ENCODE measurements at places on chromosomes 4 and X.

GRCh38 chr4:114015444-114015899, 36.0 kb upstream of the ARSJ start:
- DNase-seq, result no peak

DNA sequence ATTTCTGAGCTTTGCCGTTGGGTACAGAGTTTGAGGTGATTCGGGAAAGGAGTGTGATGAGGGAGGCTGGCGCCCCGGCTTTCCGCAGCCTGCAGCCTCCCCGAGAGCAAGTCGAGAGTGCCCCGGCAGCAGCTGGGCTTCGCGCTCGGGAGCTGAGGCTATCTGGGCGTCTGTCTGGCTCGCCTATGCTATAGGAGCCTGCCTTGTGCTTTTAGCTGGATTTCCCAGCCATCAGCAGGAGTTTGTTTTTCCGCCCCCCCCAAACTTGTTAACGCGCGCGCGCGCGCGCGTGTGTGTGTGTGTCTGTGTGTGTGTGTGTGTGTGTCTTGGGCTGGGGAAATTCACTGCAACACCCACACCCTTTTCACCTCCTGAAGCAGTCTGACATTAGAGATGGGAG, 765 bp upstream of the DGKK start:
- no peak for DNase-seq

DNA sequence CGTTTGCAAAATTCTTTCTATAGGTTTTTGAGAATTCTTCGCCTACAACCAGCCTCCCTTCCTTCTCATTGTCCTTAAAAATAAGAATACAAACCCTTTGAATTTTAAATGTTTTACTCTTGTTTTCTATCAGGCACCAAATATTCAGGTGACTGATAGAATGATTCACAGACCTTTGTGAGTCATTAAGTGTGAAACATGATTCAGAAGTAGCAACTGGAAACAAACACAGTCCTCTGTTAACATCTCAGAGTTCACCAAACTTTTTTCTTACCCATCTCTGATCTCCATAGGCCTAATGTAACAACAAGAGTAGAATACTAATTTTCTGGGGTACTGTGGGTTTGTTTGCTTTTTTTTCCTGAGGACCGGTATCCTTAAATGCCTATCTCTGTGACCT, 63.4 kb upstream of the MAB21L2 start:
- no peak for DNase-seq

- DNase-seq, result no peak
Measured at GRCh38 chr4:150411520-150411919, 170.4 kb upstream of the MAB21L2 start.

- DNase-seq, result no peak
Measured at GRCh38 chr4:76514087-76514486, 79.1 kb downstream of the SHROOM3 start.

DNA sequence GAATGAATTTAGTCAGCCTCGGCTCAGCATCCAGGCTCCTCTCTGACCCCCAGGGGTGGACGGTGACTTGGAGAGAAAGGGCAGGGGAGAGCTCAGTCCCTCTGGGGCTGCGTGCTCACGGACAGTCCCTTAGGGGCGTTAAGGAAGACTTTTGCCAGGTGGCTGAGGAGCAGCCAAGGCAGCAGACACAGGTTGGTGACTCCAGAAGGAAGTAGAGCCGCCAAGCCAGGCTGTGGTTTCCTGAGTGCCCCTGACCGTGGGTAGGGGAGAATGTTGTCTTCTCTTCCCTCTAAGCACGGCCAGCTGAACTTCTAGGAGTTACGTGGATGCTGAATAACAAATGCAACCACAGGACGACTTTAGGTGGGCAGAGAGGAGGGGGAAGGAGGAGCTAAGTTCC, 91.0 kb upstream of the MTM1 start:
- DNase-seq, result no peak

DNA sequence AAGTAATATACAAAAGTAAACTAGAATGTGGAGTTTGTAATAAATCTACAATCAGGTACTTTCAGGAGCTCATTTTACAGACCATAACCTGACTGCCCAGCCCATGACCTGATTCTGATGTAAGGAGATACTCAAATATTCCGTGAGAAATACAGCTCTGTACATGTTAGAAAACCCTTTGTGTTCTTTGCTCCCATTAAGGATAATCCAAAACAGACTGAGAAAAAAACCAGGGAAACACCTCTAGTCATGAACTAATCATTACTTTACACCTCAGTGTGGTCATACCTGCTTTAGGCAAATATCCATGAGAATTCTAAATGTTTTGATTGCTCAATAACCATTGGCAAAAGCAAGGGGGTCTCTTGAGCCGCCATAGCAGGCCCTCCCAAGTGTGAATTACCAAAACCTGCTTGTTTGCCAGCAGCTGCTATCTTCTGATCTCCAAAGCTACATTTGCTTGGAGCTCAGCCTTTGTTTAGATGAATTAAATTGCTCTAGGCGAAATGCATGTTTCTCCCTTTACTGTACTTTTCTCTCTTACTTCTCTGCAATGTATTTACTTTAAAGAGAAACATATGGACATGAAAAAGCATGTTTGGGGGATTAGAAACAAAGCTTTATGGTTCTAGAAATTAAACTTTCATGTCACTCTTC, 79.1 kb downstream of the ANKRD50 start:
- no peak for DNase-seq

DNA sequence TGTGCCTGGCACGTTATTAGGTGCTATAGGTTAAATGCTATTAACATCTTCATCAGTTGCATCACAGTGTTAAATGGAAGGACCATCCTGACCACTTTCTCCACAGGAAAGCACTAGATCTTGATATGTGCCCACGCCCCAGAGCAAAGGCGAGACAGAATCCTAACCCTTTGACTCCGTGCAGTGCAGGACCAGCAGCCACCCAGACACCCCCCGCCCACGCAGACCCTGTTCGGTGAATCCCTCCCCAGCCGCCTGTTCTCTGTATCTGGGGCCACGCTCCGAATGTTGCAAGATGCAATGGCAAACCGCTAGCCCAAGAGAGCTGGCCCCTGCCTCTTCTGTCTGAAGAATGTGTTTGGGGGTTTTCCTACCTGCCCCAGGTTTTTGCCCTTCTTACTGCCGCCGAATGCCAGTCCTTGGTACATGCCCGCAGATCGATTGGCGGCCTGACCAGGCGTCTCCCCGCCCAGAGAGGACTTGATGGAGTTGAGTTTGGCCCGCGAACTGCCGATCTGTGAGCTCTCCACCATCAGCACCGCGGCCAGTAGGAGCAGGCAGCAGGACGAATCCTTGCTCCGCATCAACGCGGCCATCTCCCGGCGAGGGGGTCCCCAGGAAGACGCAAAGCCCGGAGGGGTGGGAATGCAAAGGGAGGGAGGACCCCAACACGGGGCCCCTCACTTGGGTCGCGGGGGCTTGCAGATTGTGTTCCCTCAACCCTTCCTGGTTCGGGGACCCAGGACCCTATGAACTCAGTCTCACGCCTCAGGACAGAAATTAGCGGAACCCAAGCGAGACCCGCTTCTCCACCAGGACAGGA, 906 bp downstream of the DKK2 start:
- DNase-seq, result no peak

GRCh38 chr4:41957634-41958033, 22.4 kb downstream of the TMEM33 start:
- DNase-seq, result peak; percentile 42

- DNase-seq, result no peak
Measured at GRCh38 chr4:93700571-93700970, 128.0 kb upstream of the ATOH1 start.

DNA sequence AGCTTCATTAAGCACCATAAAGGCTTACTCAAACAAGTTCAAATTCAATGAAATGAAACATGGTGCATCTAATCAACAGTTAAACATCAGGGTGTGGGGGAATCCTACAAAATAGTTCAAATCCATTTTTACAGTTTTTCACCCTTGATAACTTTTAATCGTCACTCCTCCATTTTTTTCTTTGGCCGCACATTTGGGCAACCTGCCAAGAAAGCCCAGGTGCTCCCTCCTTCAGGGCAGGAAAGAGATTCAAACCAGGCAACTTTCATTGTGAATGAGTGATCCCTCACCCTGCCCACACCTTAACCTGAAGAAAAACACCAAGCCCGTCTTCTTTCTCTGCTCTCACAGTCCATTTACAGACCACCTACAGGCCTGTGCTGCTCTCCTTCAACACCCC, 24.9 kb downstream of the TRIM61 start:
- no peak for DNase-seq

GRCh38 chr4:54909961-54910360, 215.4 kb downstream of the KDR start:
- no peak for DNase-seq

- no peak for DNase-seq
Measured at GRCh38 chrX:37846141-37846540, 1.2 kb downstream of the DYNLT3 start.

DNA sequence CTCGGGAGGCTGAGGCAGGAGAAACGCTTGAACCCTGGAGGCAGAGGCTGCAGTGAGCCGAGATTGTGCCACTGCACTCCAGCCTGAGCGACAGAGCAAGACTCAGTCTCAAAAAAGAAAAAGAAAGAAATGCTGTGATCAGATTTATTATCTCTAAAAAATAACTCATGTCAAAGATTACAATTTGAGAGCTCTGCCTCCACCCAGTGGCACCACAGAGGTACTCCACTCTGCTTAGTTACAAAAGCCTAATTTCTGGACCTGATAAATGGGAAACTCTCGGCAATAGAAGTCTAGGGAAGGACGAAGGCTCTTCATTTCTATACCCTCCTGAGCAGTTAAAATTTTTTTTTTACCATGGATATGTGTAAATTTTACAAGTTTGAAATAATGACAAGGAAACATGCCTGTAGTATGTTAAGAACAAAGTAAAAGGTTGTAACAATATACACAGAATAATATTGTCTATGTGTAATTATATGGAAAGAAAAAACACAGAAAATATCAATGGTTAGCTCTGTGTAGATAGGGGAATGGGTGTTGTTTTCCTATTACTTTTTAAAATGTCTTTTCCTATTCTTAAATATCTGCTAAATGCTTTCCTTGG, 149.8 kb downstream of the STIM2 start:
- peak; percentile 51 for DNase-seq

DNA sequence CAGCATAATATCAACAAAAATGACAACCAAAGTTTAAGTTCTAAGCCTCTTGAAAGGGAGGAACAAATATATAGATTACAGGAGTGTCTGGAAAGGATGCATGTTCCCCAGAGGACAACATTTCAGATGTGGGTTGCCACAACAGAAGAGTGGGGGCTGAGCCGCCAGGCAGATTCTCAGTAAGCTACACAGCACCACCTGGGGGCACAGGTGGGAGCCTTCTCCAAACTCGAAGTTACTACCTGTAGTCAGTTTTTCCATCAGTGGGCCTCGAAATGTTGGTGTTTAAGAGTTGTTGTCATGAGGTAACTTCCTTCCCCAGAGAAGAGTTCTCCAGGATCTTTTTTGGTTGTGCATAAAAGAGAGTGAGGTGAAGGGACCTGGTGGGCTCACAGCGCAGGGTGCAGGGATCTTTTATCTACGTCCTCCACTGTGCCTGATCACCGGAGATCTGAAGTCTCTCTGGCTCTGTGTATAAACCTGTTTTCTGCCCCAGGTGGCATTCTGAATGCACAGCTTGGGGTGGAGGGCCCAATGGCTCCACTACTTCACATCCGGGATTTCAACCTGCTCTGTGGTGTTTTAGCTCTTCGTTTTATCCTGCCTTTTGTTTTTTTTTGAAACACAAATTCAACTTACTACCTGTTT, 58.4 kb upstream of the STS start:
- peak; percentile 12 for DNase-seq

DNA sequence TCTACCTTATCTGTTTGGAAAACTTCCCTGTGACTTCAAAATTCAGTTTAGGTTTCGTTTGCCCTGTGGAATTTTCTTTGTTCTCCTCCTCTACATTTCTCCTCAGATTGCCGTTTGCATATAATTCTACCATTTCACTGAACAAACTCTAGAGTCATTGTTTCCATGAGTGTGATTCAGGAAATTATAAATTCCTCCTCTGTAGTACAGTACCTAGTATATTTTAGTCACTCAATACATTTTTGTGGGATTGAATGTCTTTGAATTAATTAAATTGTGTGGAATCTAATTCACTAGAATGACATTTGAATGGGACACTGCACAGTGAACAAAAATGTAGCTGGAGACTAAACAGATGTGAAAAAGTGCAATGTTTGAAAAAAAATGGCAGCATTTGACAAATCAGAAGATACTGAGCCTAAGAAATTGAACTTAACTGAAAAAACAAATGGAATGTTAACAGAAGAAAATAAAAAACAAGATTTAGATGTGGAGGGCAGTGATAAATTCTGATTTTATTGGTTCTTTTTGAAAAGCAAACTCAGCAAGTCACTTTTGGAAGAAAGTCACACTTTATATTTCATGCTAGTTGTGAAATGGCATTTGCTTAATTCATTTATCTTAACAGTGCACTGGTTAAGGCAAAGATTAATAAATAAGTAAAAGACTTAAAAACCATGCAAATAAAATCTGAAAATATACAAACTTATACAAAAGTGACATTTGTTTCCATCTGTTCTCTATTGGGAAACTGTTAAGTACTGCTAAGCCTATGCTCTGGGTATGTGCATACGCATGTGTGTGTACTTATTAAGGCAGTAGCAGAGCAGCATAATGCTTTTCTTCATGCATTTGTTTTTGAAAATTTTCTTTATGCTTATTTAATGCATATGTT, 512.3 kb downstream of the FAT4 start:
- no peak for DNase-seq

DNA sequence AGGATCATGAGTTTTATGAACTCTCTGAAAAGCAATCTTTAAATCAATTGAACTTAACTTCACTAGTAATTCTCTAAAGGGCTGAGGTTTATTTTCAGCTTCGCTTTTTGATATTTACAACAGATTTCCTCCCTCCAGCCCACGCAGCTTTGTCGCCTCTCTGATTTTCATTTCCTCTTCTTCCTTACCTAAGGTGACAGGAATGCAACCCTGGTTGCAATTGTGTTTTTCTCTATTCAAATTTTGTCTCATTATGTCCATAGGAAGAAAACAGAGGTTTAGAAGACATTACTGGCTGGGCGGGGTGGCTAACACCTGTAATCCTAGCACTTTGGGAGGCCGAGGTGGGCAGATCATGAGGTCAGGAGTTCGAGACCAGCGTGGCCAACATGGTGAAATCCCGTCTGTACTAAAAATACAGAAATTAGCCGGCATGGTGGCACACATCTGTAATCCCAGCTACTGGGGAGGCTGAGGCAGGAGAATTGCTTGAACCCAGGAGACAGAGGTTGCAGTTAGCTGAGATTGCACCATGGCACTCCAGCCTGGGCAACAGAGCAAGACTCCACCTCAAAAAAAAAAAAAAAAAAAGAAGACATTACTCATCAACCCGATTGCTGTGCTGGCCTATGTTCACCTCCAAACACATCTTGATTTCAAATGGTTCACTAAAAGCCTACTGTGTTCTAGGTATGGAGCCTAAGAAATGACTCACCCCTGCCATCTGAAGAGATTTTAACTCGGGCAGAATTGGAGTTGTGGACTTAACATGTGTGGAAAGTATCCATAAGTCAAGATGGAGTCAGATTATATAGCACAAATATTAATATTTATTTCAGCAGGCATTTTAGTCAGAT, 36.8 kb downstream of the VSIG4 start:
- DNase-seq, result no peak

GRCh38 chr4:167939863-167940616, 152.3 kb upstream of the ANXA10 start:
- no peak for DNase-seq

GRCh38 chrX:108699368-108699767, 37.0 kb downstream of the IRS4 start:
- DNase-seq, result peak; percentile 2
